ENCODE measurements at places on chromosomes 7 and 10. TPM values are rescaled to one million over a fixed set of nuclear protein-coding genes. Genes with fewer than 3 reads are reported as not detected.

The ANKRD1 gene
- 61.8 TPM for total RNA-seq

GRCh38 chr7:151679071-151679708 lies 159.5 kb upstream of the RHEB start:
- no peaks in the 10 kb centered on the region for H3K36me3 ChIP-seq
- no peaks in the 10 kb centered on the region for H3K4me1 ChIP-seq
- H3K27ac ChIP-seq = no peak overlapping the region
- no peak for DNase-seq

The LEP gene
- not detected for total RNA-seq

The SHTN1 gene
- 46.9 TPM for total RNA-seq

GRCh38 chr7:80819503-80819902 lies 99.3 kb downstream of the SEMA3C start:
- no peak for DNase-seq
- no peaks in the 10 kb centered on the region for H3K27me3 ChIP-seq
- peak overlapping the region; percentile 35 for H3K4me3 ChIP-seq
- peaks cover 56% of the 10 kb centered on the region for H3K4me1 ChIP-seq
- H3K36me3 ChIP-seq = peaks cover 19% of the 10 kb centered on the region
